ENCODE measurements at places on chromosomes 11 and 22.

GRCh38 chr11:9527481-9528135 lies 45.9 kb upstream of the WEE1 start:
- no peak for DNase-seq

DNA sequence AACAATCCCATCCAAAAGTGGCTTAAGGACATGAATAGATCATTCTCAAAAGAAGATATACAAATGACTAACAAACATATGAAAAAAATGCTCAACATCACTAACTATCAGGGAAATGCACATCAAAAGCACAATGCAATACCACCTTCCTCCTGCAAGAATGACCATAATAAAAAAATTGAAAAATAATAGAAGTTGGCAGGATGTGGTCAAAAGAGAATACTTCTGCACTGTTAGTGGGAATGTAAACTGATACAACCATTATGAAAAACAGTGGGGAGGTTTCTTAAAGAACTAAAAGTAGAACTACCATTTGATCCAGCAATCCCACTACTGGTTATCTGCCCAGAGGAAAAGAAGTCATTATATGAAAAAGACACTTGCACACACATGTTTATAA lies 77.7 kb upstream of the SC5D start:
- DNase-seq = no peak

DNA sequence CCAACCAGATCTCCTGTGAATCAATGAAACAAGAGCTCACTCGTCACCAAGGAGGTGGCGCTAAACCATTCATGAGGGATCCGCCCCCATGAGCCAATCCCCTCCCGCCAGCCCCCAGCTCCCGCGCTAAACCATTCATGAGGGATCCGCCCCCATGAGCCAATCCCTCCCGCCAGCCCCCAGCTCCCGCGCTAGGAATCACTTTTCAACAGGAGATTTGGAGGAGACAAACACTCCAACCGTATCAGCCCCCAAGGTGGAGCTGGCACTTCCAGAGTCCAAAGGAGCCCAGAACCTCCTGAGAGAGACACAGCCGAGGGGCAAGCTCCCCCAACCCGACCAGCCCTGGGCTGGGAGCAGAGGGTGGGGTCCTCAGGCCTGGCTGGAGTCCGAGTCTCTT lies 40.9 kb upstream of the PRR5 start:
- no peak for DNase-seq

DNA sequence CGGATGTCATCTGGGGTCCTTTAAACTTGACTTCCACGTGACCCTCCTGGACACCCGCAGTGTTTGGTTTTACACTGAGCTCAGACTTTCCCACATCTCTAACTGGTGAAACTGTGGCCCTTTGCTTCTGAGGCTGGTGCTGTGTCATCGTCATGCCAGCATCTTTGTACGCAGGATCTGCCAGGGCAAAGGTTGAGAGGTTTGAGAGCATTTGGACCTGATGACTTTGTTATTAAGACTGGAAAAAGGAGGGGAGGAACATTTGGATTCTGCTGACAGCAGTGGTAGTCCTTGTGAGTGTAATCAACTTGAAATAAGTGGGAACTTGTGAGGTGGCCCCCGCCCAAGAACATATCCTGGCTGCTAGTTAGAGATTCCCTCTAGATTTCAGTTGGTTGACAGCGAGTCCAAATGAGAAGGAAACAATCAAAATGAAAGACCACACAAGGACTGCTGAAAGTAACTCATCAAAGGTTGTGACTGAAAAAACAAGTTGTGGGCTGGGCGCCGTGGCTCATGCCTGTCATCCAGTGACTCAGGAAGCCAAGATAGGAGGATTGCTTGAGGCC lies 102.5 kb downstream of the KIAA1671 start:
- peak; percentile 38 for DNase-seq

DNA sequence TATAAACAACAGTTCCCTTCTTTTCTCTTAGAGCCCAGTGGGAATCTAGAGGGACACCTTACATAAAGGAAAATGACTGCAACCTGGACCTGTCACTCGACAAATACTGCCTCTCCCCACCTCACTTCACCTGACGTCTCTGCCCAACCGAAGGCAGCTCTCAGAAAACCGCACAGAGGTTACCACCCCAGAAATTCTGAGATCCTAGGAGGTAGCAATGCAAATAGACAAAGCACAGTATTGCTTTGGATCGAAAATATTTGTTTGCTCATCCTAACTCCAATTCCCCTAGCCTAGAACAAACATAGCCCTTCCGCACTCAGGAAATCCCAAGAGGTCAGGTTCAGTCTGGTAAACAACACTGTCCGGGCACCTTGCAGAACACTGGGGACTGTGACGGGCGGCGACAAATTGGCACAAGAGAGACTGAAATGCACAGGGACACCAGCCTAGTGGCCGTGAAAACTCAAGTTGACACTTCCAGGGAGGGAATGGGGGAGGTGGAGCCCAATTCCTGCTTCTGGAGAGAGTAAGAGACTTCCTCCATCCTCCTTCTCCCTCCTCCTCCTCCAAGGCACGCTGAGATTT lies 420 bp upstream of the TRIM44 start:
- no peak for DNase-seq

GRCh38 chr22:22717664-22718063 lies 73.2 kb downstream of the GGTLC2 start:
- no peak for DNase-seq

- no peak for DNase-seq
Observed at GRCh38 chr22:33296941-33297340, 238.8 kb upstream of the SYN3 start.
